ENCODE measurements at places on chromosomes 3 and 15.

- peak; percentile 41 for DNase-seq
Measured at GRCh38 chr3:193016437-193016901, 98.8 kb upstream of the MB21D2 start.

DNA sequence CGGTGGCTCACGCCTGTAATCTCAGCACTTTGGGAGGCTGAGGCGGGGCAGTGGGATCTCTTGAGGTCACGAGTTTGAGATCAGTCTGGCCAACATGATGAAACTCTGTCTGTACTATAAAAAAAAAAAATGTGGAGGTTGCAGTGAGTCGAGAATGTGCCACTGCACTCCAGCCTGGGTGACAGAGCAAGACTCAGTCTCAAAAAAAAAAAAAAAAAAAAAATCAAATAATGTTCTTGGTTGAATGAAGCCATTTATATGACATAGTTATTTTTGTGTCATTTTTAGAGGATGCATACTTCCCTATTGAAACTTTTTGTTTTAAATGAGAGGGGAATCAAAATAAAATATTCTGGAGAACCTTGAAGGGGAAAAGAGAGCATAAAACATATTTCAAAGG is 3.1 kb downstream of the HMCES start:
- DNase-seq = no peak

DNA sequence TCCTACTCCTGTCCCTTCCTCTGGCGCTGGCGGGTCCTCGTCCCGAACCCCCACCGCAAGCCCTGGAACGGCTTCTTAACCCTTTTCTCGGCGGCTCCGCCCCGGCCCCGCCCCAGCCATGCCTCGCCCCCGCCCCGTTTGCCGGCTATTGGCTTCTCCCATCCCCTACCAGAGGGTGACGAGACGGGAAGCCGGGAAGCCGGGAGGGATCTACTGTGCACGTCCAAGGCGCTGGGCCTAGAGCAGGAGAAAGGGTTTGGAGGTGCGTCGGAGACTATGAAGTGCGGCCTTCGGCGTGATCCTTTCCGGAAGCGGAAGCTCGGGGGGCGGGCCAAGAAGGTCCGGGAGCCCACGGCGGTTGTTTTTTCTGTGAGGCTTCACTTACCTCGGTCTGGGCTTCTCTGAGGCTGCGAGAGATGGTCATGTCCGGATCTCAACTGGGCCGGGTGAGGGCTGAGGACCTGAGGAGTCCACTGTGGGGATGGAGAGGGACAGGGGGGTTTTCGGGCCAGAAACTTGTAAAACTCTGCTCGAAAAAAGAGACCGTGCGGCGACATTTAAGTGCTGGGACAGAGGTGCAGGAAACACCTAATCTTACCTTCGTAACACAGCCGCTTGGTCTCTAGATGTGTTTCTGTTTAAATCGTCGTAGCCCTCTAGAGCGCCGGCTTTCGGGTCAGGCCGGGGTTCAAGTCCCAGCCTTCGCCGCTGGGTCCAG is 21.4 kb downstream of the ROPN1B start:
- peak; percentile 87 for DNase-seq

DNA sequence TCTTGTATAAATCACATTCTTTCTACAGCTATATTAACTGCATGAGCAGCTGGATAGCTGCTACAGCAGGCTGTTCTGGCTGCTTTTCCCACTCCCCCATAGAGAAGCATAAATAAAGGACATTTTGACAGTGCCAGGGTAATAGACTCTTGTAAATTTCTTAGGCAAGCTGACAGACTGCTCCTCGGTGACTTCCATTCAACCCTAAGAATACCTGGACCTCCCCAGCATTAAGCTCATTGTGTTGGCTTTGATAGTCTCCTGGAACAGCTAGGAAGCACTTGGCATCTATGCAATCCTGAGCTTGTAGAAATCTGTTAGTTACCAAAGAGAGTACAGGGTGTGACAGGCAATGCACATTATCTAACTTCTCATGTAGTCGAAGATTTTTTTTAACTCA is 475.4 kb downstream of the AGBL1 start:
- DNase-seq = no peak

DNA sequence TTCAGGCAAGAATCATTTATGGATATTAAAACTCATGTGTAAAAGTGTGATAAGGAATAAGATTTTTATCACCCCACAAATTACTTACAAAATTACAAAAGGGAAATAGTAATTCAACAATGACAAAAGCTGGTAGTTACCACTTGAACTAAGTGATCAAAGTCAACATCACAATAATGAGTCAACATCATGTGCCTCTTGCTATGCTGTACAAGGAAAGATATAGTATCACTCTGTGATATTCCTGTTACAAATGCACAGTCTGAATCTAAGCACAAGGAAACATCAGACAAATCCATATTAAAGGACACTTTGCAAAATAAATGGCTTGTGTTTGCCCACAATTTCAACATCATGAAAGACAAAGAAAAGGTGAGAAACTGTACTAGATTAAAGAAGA is 90.5 kb upstream of the PLCL2 start:
- DNase-seq = no peak

GRCh38 chr3:89116476-89116875 is 9.1 kb downstream of the EPHA3 start:
- DNase-seq = no peak

DNA sequence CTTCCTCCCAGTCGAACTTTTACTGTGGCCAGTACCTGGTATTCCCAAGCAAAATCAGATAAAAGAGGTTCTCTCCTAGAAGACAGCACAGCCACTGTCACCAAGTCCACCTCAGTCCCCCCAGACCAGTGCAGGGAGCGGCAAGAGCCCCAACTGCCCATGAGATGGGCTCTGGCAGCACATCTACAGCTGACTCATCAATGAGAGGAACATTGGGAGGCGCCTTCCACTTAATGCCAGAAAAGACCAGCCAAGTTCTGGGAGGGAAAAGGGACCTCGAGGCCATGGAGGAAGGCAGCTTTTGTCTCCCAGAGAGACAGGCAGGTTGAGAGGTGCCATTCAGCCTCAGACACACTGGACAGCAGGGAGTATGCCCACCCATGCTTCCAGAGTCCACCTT is 28.2 kb downstream of the POC1A start:
- no peak for DNase-seq

DNA sequence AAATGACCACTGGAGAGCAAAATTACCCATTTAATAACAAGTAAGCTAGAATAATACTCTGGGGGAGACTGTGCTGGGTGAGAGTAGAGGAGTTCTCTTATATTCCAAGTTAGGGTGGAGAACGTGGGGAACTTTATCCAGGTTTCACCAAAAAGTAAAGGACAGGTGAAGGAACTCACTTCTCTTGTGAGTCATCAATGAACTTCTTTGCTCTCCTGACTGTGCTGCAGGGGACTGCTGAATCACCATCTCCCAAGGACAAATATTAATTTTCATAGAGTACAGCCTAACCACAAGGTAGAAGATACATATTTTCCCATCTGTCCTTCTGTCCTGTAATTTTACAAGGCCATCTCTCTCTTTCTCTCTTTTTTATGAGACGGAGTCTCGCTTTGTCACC is 8.3 kb upstream of the PDCD6IP start:
- peak; percentile 24 for DNase-seq

GRCh38 chr15:84886211-84886983 is 1.9 kb downstream of the SLC28A1 start:
- DNase-seq = no peak

DNA sequence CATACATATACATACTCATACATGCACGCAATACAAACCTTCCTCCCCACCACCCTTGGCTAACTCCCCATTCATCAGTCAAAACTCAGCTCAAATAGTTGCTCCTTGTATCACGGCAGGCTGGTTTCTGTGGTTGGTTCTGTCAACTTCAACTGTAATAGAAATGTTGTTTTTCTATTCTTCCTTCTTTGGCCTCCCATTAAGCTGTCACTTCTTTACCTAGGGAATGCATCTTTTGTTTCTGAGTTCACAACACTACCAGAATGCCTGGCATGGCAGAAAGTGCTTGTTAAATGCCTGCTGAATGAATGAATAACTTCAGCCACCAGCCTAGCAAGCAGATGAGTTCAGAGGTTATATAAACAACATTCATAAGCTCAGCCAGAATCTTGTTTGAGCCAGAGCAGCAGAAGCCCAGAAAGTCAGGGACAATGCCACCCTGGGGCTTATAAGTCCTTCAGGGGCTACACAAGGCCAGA is 63.1 kb downstream of the B3GALNT1 start:
- DNase-seq = peak; percentile 70

DNA sequence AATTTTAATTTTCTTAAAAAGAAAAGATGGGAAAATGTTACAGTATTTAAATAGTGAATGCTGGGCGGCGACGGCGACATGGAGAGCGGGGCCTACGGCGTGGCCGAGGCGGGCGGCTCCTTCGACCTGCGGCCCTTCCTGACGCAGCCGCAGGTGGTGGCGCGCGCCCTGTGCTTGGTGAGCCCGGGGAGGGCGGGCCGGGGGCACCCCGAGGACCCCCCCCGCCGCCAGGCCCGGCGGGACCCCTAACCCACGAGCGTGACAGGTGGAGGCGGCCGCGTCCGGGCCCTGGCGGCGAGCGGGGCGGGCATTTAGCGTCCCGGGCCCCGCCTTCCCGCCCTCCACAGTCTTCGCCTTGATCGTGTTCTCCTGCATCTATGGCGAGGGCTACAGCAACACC is 38.4 kb upstream of the GOLGA8J start:
- DNase-seq = no peak

DNA sequence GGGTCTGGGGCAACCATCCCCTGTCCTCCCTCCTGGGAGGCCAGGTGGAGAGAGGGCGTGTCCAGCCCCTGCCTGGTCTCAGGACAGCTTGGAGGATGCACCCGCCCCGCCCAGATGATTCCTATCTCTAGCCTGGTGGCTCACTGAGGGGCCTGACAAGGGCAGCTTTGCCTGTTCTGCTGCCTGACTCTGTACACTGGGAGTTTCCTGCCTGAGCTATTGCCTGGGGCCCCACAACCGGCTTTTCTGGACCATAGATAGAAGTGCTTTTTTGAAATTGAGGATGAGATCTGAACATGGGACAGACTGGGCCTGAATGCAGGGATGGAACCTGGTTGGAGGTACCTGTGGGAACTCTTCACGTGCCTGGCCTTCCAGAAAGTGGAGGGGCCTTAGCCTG is 751 bp upstream of the PLA2G4E start:
- no peak for DNase-seq

- DNase-seq = no peak
Measured at GRCh38 chr3:40414270-40414669, 27.3 kb downstream of the ENTPD3 start.

DNA sequence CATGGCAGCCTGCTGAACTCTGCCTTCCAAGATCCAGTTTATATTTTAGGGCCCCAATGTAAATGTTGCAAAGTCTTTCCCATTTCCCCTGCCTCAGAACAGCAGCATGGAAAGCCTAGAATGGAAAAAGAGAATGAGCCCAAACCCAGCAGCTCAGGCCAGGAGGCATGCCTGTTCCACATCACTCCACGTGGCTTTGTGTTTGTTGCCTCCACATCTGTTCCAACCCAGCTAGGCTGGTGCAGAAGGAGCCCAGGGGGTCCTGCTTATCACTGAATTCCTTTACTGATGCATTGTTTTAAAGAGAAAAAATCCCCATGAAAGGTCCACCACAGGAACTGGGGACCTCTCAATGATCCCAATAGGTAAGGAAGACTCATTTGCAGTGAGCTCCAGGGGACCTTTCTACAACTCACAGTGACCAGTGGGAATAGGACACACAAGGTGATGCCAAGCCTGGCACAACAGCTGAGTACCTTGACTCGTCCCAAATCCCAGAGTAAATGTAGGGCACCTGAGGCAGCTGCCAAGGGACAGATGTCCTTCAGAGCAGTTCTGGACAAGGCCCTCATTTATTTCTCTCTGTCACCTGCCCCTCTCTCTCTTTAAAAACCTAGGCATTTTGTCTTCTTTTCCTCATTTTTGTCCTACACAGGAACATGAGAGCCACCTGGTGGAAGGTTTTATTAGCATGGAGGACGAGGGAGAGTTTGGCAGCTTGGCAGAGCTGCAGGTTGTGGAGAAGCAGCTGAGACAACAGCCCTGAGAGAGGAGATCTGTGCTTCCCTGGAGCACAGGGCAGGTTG is 41.7 kb upstream of the ADAMTS17 start:
- DNase-seq = peak; percentile 10

DNA sequence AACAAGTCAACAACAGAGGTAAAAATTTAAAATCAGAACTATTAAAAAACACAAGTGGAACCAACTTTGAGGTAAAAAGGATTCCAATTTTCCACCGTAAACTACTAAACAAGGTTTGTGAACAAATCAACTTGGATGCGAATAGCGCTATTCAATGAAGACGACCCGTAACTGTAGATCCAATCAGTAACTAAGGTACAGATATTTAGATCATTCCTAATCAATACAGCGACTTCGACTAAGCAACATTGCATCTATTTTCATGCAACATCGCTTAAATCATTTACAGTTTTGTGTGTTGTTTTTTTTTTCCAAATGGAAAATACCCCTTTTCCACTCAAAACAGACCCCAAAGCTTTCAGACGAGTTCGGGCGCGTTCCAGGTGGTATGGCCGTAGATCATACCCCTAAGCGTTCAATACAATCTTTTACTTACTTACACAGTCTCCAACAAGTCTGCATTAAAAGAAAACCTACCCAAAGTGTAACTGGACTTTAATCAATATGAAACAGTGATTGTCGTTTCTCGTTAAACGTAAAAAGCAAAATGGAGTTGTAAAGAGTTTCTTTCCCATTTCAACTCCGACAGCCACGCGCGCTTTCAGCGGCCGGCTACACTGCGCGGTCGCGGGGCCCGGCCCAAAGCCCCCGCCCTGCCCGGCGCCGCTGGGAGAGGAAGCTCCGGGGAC is 786 bp downstream of the RHOA start:
- no peak for DNase-seq

DNA sequence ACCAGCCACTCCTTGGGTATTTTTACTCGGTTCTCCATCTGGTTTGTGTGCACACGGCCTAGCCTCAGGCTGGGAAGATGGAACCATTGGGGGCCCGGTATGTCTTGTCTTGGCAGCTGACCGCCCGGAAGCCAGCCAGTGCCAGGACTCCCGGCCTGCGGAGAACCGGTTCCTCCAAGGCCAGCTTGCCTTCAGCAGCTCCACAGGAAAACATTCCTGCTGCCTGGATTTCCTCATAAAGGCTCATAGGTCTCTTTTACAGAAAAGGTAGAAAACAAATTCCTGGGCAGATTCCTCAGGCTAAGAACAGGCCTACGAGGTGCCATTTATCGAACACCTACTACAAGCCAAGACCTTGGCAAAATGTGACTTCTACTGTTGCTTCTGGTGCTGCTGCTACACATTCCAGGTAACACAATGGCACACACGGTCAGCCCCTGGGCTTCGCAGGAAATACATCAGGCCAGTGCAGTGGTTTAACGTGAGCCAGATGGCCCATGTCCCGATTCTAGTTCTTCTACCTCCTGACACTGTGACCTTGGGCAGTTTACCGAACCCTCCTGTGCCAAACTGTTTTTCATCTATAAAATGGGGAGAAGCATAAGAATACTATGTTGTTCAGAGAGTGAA is 141.8 kb downstream of the OPA1 start:
- no peak for DNase-seq

- peak; percentile 64 for DNase-seq
Measured at GRCh38 chr3:106160396-106160795, 291.6 kb upstream of the CBLB start.

- no peak for DNase-seq
Measured at GRCh38 chr15:70034596-70034995, 63.1 kb downstream of the TLE3 start.

GRCh38 chr3:8555113-8555661 is 53.6 kb downstream of the LMCD1 start:
- DNase-seq = peak; percentile 84

- DNase-seq = peak; percentile 29
Measured at GRCh38 chr15:69346112-69346511, 47.4 kb downstream of the PAQR5 start.
